Hypothalamus (tissue), 51 donors: ENCODE measurements at places on chromosomes 3 and 15.

GRCh38 chr3:64463981-64464380, 223.8 kb downstream of the ADAMTS9 start:
- no peak for DNase-seq

GRCh38 chr3:133930341-133930933, 34.8 kb upstream of the RAB6B start:
- no peak for DNase-seq

DNA sequence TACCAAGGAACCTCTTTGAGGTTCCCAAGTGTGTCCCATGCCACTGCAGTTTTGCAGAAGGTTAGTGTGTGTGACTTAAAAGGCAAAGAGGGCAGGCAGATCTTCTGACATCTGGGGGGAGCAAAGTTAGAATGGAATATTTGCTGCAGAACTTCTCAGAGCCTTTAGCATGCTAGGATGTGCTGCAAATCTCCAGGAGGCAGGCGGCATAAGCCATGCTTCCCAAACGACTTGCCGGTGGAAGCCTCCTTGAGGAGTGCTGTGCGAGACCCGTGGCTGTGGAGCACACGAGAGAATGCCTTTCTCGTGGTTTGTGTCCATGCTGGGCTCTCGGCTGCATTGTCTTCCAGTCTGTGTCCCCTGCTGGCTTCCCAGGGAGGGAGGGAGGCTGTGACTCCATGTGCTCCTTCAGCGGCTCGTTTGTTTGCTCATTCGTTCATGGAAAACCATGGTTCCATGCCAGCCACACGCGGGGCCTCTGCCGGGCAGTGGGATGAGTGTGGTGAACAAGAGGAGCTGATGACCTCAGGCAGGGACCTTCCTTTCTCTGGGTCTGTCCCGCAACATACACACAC, 13.8 kb downstream of the HDAC11 start:
- DNase-seq, result peak; percentile 58

GRCh38 chr15:36948982-36949381, 151.4 kb downstream of the MEIS2 start:
- DNase-seq, result no peak

DNA sequence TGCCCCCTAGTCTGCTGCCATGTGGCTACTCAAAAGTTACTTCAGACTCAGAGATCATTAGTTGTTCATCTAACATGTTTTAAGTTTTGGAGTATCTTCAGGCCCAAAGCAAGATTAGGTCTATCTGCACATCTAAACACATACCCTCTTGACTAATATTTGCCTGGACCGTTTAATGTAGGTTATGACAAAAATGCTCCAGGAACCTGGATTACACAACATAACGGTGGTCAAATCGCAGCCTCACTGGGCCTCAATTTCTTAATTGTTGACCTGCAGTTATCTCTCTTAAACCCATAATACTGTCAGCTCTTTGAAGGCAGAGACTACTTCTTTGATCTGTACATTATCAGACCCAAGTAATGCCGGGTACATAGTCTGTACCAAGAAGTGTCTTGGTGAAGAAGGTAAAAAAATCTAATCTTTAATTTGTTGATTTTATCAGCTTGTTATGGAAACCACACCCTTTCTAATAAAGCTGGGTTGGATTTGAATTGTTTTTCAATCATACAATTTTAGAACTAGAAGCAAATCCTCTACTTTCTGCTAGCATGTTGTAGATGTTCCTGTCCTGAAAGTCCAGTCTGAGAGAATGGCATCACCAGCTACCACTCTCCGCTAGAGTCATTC, 3.6 kb downstream of the SNRK start:
- DNase-seq, result no peak

GRCh38 chr15:50107157-50107556, 11.9 kb downstream of the ATP8B4 start:
- no peak for DNase-seq

DNA sequence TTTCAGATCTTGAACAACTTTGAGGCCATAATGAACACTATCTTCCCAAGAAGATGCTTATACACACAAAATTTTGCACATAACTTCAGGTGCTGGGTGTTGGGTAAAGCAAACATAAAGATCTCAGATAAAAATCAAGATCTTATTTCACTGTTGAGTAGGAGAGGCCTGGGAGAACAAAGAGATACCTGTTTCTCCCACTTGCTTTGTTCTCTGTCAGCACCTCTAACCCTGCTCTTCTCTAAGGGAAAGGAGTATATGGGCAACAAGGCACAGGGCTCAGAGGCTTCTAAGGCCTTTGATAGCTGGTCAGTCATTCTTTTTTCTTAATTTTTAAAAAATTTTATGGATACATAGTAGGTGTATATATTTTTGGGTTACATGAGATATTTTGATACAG, 3.6 kb upstream of the GK5 start:
- no peak for DNase-seq

DNA sequence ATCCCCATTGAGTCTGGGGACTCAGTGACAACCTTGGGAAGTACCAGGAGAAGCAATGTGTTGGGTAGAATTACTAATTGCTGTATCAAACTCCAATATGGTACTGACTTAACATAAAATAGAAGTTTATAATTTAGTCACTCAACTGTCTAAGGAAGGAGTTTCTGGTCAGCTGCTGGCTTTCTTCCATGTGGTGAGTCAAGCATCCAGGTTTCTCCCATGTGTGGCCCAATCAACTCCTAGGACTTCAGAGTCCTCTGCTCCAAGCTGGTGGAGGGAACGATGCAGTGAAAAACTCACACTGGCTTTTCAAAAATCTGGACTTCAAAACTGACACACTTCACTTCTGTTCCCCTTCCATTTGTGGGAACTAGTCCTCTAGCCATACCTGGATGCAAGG, 25.2 kb downstream of the WNT5A start:
- no peak for DNase-seq

DNA sequence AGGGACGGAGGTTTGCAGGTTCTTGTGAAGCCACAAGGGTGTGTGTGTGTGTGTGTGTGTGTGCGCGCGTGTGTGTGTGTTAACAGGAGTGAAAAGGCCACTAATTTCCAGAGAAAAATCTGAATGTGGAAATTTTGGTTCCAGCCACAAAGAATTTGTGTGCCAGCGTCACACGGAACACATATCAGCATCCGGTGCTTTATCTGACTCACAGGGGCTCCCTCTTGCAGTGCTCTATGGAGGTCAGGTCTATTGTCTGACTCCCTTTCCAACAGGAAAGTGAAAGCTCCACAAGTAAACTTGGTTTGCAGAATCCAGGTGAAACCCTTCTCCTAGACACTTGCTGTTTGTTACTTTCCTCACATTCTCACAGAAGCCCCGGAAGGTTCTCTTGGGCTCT, 6.2 kb downstream of the CLDN11 start:
- no peak for DNase-seq

- no peak for DNase-seq
Measured at GRCh38 chr15:48375767-48376166, 44.5 kb downstream of the DUT start.

DNA sequence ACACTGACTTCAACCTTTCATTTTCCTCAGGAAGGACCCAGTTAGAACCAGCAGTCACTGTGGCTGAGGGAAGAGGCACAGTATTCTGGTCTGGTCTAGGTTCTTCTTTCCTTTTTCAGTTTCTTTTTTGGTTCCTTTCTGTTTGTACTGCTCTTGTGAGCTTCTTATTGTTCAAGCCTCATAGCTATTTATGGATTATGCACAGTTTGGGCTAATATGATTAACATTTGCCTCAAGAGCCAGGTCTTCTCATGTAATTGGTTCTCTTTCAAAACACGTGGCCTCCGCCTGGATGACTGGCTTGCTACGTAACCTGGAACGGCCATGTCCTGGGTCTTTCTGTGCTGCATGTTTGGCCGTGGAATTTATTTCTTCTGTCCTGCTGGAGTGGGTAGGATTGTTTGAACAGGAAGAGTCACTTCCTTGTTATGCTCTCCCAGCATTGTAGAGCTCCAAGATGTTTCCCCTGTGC, 43.3 kb downstream of the RBMS3 start:
- no peak for DNase-seq

- DNase-seq, result no peak
Measured at GRCh38 chr3:4724051-4724629, 231.0 kb downstream of the ITPR1 start.

DNA sequence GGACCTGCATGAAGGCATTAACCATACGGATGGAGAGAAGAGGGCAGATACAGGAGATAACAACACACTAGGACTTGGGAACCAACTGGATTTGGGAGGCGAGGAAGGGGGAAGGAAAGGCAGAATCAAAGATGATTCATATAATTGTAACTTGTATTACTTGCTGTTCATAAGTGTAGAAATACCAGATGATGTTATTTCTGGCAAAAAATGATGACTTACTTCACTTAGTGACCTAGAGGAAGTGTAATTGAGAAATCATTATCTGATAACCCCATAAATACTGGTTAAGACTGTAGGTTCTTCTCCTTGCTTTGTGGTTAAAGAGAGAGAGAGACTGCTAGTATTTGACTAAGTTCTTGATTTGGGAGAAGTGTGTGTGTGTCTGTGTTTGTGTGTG, 50.5 kb upstream of the GK5 start:
- DNase-seq, result no peak

DNA sequence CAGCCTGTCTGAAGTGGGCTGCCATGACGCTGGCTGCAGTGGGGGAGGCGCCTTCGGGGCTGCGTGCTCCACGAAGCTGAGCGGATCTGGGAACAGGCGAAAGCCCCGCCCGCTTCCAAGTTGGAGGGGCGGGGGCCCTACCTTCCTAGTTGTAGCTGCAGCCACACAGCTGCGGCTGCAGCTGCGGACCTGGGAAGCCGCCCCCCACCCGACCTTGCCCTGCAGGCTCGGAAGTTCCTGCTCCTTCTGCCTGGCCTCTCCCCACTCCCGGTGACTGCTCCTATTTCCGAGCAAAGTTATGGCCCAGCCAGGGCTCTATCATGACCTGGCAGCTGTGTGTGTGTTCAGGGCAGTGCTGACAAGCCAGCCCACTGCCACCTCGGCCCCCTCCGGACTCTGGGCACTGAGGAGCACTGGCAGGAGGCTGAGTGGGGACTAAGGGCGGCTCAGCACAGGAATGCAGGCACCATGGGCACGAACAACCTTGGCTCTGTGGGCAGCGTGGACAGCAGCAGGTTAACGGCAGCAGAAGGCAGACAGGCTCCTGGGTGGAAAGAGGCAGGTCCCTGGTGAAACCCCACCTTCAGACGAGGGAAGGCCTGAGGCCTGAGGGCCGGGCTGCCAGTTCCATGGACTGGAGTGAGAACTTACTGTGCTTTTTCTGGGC, 352.4 kb upstream of the TMCO5A start:
- no peak for DNase-seq
